Uterus (tissue), 4 donors: ENCODE measurements at places on chromosomes 4 and X.

GRCh38 chr4:22962295-22962694 lies 269.6 kb downstream of the GBA3 start:
- DNase-seq, result no peak

DNA sequence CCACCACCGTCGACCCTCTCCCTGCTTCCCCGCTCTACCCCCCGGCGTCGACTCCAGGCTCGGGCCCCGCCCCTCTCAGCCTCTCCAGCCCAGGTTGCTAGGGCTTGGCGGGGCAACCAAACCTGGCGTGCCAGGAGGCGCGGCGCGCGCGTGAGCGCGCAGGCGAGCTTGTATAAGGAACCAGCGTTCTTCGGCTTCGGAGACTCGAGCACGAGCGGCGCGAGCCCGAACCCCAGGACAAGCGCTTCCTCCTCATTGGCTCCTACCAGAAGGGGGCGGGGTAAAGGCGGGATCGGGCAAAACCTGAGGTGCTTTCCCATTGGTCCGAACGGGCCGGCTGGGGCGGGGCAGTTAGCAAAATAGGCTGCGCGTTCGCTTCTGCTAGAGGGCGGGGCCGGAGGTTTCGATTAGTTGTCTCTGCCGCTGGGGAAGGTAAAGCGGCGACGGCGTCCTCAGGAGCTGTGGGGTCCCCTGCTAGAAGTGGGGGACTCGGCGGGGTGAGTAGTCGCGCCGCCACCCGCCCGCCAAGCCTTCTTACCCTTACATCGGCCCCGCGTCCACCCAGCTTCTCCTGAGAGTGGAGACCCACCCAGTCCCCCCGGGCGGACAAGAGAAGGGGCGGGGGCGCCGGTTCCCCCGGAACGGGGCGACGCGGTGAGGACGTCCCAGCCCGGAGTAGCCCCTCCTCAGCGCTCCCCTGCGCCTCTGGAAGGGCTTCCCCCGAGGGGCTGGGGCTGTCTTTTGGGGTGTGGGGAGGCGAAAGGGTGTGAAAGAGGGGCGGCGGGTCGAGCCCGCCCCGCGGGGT lies at the start of gene CDKL5:
Gene CDKL5 (plus strand): TSS at position 410 of the 805 bp plus-strand sequence. CDS start 81,489 bp downstream, outside the sequence.
- DNase-seq, result peak; percentile 98

- no peak for DNase-seq
Observed at GRCh38 chrX:9953396-9953795, 13.8 kb upstream of the CLDN34 start.

DNA sequence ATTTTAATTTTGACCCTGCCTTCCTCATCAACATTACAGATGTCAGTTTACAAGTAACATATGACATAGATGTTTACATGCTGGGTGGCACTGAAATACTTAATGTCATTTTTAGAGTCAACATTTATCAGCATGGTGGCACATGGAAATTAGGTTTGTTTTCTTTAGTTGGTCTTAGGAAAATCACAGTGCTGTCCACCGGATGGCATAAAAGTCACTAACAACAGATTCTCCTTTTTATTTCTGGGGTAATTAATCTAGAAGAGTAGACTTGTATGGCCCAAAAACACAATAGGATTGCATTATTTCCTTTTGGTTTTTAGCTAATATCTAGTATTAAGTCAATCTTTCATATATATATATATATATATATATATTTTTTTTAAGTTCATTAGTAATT lies 88.6 kb upstream of the HHIP start:
- no peak for DNase-seq

DNA sequence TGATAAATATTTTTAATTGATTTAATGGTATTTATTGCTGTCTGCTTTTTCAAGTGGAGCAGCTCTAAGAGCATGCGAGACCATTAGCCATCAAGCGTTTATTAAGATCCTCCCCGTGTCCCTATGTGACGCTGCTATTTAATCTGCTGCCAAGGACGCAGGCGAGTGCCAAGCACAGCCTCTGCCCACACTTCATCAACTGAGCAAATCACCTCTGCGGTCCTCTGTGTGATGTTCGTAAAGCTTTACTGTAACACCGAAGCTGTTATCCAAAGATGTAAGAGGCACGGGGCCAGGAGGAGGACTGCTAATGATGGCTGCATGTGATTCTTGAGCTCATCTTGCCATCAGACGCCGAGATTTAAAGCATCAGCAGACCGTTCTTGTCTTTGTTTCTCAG lies 79.5 kb downstream of the STOX2 start:
- DNase-seq, result no peak

DNA sequence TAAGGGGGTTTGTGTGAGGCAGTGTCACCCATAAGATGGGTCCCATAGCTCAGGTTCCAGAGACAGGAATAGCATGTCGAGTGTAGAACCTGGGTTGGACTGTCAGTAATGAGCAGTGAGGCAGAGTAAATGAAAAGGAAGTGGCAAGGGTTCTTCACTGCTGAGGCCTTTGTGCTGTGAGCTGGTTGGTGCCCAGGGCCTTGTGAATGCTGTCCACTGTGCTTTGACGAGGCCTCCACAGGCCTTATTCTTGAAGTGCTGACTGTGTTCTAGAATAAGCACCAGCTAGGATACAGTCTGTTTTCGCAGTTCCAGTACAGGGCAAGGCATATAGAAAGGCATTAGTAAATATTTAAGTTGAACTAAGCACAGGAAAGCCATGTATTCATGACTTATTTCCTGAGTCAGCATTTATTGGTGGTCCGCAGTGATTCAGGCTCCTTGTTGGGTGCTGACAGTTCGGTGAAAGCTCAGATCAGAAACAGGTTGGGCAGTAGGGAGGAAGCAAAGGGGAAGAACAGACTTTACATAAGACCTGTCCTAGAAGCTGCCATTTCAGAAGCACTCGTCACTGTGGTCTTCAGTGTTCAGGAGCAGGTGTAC lies 25.6 kb upstream of the TADA2B start:
- DNase-seq, result no peak

- peak; percentile 31 for DNase-seq
Observed at GRCh38 chr4:73257651-73258435, 755 bp downstream of the ANKRD17 start.

- DNase-seq, result no peak
Observed at GRCh38 chr4:81030061-81030980, at the start of gene BMP3. TSS of gene BMP3 (plus strand) at chr4:81030708. CDS start at chr4:81031285, 577 bp downstream.

DNA sequence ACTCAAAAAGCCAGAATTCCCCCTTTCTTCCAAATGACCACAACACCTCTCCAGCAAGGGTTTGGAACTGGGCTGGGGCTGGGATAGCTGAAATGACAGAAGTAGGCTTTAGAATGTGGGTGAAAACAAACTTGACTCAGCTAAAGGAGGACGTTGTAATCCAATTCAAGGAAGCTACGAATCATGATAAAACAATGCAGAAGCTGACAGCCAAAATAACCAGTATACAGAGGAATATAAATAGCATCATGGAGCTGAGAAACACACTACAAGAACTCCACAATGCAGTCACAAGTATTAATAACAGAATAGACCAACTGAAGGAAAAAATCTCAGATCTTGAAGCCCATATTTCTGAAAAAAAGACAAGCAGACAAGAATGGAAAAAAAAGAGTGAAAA lies 95.8 kb upstream of the TET2 start:
- DNase-seq, result no peak

DNA sequence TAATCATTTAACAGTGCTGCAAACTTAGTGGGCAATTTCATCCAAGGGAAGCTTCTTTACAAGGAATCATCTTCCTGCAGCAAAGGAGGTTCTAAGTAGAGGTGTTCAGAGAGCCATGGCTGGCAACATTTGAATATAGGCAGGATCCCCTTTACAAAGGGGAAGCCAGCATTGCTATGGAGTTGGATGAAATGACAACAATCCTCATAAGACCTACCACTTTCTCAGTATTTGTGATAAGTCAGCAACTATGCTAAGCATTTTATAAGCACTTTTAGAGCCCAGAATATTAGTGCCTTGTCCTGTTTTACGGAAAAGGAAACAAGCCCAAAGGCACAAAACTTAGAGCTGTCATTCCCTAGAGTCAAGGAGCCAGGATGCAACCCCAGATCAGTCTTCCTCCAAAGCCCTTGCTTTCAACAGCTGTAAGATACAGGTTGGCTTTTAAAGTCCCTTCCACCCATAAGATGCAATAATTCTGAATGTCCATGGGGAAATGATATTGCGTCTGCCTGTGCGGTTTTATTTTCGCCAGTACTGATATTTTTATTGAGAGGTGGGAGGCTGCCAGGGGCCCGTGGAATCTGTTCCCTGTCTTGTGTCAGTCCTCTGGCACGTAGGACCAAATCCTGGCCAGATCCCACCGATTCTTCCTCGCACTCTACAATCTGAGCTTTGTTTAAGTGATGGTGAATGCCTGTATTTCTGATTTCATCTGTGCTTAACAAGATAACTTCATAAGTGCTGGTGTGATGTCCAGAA lies 59.1 kb downstream of the SMIM20 start:
- DNase-seq, result no peak

GRCh38 chr4:87012265-87012953 lies 77.6 kb downstream of the AFF1 start:
- DNase-seq, result no peak

DNA sequence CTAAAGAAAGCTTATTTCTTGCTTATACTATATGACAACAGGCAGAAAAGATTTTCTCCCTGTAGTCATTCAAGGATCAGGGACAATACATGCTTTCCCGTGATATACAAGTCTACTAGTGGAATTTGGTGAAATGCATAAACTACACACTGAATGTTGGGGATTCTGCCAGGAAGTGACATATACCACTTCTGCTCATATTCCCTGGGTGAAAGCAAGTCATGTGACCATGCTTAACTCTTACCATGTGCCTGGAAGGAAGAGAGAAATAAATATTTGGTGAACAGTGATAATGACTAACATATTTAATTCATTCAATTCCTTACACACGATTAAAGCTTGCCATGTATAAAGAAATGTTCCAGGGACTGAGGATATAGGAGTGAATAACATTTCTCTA lies 534.6 kb downstream of the PPARGC1A start:
- DNase-seq, result no peak

DNA sequence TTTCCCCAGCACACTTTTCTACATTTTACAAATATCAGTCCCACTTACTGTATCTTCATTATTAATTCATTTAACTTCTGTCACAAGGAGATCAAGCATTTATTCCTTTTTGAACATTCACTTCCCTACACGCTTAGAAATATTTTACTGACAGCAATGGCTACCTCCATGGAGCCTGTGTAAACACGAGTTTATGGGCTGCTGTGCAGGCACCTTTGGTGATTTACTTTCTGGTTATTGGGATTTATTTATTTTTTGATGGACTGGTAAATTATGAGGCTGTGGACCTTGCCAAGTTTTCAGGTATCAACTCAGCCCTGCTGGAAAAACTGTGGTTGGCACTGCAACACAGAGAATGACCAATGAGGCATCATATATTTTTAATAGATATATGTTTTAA lies 45.4 kb upstream of the PAQR3 start:
- no peak for DNase-seq

DNA sequence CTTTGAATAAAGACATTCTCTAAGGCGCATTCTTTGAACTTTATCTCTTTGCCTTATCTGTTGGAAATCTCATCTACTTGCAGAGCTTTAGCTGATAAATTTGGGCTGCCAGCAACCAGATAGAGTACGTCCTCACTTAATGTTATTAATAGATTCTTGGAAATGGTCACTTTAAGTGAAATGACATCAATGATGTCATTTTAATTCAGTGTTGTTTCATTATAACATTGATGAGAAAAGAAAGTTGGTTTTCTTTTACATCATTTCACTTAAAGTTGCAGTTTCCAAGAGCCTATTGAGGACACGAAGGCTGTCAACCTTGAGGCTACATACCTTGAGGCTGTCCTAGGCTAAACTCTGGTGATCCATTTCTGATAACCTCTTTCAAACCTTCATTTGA lies 9.3 kb downstream of the TMEM165 start:
- DNase-seq, result no peak

DNA sequence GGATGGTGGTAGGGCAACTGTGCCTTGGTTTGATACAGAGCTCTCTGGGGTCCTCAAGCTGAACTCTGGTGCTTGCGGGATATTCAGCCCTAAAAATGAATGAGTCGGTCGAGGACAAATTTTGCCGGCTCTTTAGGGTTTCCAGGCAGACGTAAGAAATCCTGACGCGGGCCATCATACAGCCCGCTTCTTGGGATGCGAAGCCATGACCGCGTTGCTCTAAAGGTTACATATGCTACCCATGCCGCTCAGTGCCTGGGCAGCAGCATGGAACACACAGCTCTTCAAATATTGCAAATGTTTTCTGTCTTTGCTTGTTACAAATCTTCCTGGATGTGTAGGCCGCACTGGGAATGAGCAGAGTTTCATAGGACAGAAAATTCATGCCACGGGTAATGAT lies 55.6 kb downstream of the NBDY start:
- DNase-seq, result no peak

DNA sequence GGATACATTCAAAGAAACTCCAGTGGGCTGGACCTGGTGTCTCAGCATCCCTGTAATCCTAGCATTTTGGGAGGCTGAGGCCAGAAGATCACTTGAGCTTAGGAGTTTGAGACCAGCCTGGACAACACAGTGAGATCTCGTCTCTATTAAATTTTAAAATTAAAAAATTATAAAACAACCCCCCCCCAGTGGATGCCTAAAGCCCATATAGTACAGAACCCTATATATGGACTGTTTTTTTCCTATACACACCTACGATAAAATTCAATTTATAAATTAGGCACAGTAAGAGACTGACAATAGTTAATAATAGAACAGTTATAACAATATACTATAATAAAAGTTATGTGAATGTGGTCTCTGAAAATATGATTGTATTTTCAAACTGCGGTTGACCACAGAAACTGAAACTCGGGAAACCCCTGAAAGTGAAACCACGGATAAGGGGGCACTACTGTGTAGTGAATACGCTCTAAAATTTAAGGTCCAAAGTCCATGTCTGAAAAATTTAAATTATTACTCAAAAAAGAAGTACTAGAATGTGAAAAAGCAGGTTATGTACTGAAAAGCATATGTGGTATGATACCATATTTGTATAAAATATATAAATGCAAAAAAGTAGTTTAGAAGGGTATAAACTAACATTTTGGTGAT lies 2.0 kb downstream of the SMIM14 start:
- no peak for DNase-seq

DNA sequence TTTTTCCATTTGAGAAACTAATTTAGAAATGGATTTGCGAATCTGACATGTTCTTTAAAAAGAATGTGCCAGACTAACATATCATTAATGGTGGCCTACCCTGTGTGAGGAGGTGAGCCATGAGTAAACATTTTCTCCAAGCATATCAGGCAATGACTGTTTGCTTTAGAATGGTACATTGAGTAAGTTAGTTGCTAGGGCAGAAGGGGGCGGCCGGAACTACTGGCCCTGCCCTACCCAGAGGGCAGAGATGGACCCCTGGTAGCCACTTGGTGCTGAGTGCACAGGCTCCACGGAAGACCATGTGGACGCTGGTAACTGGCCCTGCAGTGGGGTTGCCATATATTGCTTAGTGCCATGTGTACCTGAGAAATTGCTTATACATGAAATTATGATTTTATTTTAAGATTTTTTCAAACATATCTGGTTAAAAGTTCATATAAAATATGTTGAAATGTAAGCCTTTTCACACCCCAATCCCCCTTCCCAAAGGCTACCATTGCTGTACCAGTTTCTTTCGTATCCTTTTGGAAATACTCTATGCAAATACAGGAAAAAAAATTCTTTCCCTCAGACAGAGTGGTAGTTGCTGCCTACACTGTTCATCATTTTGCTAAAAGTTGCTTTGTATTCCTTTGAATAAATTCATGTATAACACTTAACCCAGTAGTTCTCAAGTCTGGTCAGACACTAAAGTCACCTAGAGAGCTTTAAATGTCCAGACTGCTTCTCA lies 8.8 kb downstream of the FNIP2 start:
- no peak for DNase-seq
